HFF-Myc (cell line): ENCODE measurements at places on chromosomes 1 and 21.

- no peak for DNase-seq
Observed at GRCh38 chr1:45762291-45762690, 11.8 kb upstream of the IPP start.

GRCh38 chr1:61588736-61589672 is 135.9 kb downstream of the TM2D1 start:
- peak; percentile 42 for DNase-seq

DNA sequence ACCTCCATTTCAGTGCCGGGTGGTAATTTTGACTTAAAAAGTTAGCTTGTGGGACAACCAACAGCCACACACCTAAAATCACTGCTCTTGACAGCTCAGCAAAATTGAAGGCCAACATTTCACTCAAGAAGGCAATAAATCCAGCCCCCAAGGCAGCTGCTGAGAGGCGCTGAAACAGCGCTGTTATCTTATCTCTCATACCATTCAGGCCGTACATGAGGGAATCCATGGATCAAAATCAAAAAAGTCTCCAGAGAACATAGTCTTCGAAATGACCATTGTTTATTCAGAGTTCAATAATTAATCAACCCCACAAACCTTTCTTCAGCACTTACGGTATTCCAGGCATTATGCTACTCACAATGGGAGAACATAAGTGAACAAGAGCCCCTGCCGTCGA is 38.5 kb downstream of the ZBTB18 start:
- no peak for DNase-seq

- DNase-seq, result no peak
Observed at GRCh38 chr1:231631717-231632116, 5.1 kb downstream of the DISC1 start.

- no peak for DNase-seq
Observed at GRCh38 chr21:25428537-25428936, 178.7 kb downstream of the MRPL39 start.

GRCh38 chr1:218164930-218165700 is 120.0 kb upstream of the RRP15 start:
- no peak for DNase-seq

- DNase-seq, result no peak
Observed at GRCh38 chr21:39675993-39676661, 63.4 kb downstream of the B3GALT5 start.

GRCh38 chr1:31957701-31958674 is 19.8 kb upstream of the PTP4A2 start:
- DNase-seq, result no peak

DNA sequence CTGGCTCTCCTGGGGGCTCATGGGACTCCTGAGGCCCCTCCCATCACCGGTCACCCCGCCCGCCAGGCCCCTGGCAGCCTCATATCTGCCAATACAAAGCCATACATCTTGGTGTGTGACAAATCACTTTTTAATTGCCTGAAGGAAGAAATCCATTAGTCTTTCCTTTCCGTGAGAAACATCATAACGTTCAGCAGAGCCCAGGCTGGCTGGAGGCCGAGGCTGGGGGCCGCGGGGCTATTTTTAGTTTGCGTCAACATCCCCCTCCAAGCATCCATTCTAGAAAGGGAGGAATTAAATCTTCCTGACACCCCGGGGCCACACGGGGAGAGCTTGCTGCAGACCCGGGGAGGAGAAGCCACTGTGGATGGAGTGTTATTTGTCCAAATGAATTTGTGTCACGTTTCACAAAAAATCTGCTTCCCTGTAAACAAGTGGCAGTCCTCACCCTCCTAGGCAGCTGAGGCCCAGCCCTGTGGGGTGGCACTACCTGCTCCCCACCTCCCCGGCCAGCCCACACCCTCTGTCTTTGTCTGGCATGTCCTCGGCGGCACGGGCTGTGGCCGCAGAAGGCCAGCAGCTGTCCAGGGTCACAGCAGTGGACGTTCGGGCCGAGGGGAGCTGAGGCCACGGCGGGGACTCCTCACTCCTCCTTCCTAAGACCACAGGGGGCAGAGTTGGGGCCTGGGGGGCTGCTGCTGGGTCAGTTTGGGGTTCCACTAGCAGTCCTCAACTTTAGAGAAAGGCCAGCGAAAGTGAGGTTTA is 236.9 kb upstream of the VAMP3 start:
- no peak for DNase-seq

- no peak for DNase-seq
Observed at GRCh38 chr1:45772971-45773370, 22.5 kb upstream of the IPP start.

GRCh38 chr1:39450956-39451606 is 40.4 kb upstream of the BMP8A start:
- no peak for DNase-seq

DNA sequence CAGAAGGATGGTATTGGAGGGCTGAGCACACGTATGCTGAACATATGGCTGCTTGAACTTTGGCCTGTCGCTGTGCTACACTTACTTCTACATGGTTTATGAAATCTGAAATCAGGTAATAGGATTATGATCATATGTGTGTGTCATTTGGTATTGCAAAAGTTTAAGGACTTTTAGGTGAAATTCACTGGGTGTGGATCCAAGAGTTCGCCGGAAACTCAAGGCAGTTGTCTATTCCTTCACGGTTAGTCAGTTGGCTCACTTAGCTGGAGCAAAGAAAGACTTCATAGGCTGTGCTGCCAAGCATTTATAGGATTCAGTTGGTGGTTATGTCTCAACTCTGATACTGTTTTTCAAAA is 927 bp downstream of the UAP1 start:
- no peak for DNase-seq

- no peak for DNase-seq
Observed at GRCh38 chr1:96366516-96366915, 355.1 kb upstream of the PTBP2 start.

DNA sequence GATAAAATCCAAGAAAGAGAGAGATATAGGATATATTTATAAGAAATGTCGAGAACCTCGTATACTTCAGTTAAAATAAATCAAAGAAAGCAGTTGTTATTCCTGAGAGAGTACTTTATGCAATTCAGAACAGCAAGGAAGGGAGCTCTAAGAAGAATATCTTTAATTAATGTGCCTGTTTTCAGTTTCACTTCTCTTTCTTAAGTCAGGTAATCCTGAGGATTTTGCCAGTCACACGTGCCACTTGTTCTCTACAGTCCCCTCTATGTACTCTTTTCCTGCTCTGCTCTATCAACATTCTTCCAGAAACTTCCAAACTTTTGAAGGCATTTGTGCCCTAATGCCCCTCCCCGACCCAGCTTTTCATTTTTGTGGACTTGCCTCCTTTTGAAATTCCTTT is 211.9 kb downstream of the AKT3 start:
- no peak for DNase-seq

GRCh38 chr1:226111098-226111882 is 48.8 kb downstream of the H3-3A start:
- no peak for DNase-seq

DNA sequence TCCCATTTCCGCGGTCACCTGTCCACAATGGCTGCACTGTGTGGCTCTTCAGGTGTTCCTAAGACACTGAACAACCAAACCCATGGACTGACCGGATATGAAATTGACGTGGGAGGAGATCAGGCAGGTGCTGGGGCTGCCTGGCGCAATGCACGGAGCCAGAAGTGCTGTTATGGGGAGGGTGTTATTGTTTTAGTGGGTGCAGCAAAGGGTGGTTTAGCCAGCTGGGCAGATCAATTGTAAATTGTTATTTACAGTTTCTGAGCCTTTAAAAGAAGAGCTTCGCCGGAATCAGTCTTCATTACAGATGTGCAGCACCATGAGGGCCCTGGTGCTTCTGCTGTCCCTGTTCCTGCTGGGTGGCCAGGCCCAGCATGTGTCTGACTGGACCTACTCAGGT is at the start of gene CA6:
TSS of gene CA6 (plus strand) at position 301 of the 400 bp plus-strand sequence. CDS start at position 320, 19 bp downstream.
- no peak for DNase-seq

GRCh38 chr21:32332463-32332951 is 33.9 kb downstream of the MRAP start:
- DNase-seq, result no peak

GRCh38 chr21:43871487-43871886 is 6.5 kb downstream of the AGPAT3 start:
- DNase-seq, result no peak

DNA sequence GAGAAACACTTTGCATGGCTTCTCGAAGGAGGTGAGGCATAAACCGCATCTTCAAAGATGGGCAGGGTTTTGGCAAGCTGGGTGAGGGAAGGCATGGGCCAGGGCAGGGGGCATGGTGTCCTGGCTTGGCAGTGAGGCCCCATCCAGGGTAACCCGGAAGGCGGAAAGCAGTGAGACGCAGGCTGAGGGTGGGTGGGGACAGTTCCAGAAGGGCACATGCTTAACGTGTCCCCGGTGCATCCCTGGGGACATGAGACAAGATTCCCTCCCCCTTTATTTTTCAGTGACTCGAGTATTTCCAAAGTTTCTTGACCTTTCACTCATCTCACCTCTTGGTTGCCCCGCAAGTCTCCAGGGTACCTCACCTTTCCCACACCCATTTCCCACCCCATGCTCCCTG is 122.8 kb upstream of the SLC25A33 start:
- DNase-seq, result no peak

DNA sequence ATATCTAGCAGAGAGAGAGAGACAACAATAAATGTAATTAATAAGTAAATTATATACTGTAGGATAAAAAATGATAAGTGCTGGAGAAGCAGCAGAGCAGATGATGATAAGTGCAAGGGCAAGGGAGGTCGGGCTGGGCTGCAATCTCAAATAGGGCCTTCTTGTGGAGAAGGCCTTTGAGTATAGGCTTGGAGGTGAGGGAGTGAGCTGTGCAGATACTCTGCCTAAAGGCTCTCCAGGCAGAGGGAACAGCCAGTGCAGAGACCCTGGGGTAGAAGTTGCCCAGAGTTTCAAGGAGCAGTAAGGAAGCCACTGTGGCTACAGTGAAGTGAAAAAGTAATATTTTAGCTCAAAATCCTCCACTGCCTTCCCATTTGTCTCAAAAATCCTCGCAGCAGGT is 59.2 kb upstream of the HTR1D start:
- DNase-seq, result no peak

GRCh38 chr1:109780982-109781381 is 17.3 kb upstream of the EPS8L3 start:
- no peak for DNase-seq

GRCh38 chr1:147748676-147749350 is 11.6 kb downstream of the GJA5 start:
- DNase-seq, result no peak

GRCh38 chr1:81559662-81560350 is 240.9 kb upstream of the ADGRL2 start:
- DNase-seq, result no peak

GRCh38 chr1:242448910-242449645 is 75.4 kb downstream of the PLD5 start:
- no peak for DNase-seq

GRCh38 chr1:168719306-168720111 is 9.5 kb downstream of the DPT start:
- DNase-seq, result no peak

- no peak for DNase-seq
Observed at GRCh38 chr1:246528933-246529731, 22.1 kb upstream of the SMYD3 start.

GRCh38 chr1:202575918-202576653 is 134.2 kb downstream of the SYT2 start:
- DNase-seq, result no peak

DNA sequence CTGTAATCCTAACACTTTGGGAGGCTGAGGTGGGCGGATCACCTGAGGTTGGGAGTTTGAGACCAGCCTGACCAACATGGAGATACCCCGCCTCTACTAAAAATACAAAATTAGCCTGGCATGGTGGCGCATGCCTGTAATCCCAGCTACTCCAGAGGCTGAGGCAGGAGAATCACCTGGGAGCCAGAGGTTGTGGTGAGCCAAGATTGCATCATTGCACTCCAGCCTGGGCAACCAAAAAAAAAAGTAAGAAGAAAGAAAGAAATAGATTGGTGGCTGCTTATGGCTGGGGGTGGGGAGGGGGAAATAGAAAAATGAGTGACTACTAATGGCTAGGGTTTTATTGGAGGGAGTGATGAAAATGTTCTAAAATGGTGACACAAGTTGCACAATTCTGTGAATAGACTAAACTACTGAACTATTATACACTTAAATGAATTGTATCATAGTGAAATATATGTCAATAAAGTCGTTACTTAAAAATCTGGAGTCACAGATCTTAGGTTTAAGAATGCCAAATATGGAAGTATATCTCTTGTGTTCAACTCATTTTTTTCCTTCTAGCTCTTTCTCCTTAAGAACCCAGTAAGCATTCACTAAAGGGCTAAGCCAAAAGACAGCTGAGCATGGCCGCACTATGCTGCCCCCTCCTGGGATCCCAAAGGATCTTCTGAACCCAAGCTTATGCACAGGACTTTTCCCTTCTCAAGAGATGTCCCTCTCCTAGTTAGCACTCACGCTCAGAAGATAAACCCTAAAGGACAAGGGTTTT is 3.2 kb upstream of the NPL start:
- peak; percentile 42 for DNase-seq

DNA sequence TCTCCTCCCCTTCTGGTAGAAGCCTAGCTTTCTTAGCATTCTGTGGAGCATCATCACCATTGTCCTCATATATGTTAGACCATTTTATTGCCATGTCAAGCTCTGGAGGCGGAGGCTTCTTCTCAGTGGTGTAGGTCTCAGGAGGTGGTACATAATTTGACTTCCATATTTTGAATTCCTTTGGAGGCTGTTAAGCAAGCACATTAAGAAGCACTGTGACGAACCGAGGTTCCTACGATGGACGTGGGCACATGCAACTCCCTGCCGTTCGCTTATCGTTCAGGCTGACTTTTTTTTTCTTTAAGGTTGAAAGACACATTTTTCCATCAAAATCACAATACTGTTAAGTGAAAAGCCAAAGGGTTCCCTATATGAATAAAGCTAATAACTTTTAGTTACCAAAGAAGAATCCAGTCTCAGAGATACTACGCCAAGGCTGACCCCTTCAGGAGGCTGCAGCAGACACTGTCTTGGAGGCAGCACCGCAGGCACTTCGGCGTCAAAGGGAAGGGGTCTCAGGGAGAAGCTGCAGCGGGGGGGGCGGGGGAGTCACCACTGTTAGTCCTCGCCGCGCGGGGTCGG is 835 bp downstream of the C1orf52 start:
- no peak for DNase-seq

- no peak for DNase-seq
Observed at GRCh38 chr1:47208374-47208850, 18.6 kb upstream of the PDZK1IP1 start.

- no peak for DNase-seq
Observed at GRCh38 chr1:167668108-167668507, 38.1 kb downstream of the RCSD1 start.

- no peak for DNase-seq
Observed at GRCh38 chr1:218823291-218823900, 350.3 kb upstream of the LYPLAL1 start.

GRCh38 chr1:211833174-211833820 is 2.7 kb upstream of the LPGAT1 start:
- no peak for DNase-seq

- no peak for DNase-seq
Observed at GRCh38 chr1:156009404-156009803, 11.3 kb downstream of the SSR2 start.

- no peak for DNase-seq
Observed at GRCh38 chr1:91948097-91948496, 1.1 kb upstream of the BRDT start.
